ENCODE measurements at places on chromosomes 5 and 9. TPM values are rescaled to one million over a fixed set of nuclear protein-coding genes. Genes with fewer than 3 reads are reported as not detected.
A peak's percentile ranks its signal among the peaks of the same experiment; 100 is the strongest.

DNA sequence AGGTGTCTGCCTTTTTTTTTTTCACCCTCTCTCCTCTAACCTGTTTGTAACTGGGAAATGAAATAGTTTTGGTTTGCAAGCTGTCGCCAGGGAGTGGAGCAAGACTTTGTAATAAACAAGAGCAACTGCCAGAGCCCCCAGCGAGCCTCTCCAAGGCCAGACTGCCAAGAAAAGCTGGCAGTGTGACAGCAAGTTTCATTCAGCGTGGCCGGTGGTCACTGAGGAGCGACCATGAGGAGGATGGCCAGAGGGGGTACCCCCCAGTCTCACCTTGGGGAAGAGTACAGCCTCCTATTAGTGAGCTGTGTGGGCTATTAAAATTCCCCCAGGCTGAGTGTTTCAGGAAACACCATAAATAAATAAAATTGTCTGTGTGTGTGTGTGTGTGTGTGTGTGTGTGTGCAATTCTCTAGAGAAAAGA is 49.9 kb downstream of the ZFAND5 start:
- DNase-seq: no peak

Gene ZNF462
- total RNA-seq: 0.36 TPM

GRCh38 chr5:95895771-95896170 is 65.9 kb downstream of the ELL2 start:
- DNase-seq: no peak

DNA sequence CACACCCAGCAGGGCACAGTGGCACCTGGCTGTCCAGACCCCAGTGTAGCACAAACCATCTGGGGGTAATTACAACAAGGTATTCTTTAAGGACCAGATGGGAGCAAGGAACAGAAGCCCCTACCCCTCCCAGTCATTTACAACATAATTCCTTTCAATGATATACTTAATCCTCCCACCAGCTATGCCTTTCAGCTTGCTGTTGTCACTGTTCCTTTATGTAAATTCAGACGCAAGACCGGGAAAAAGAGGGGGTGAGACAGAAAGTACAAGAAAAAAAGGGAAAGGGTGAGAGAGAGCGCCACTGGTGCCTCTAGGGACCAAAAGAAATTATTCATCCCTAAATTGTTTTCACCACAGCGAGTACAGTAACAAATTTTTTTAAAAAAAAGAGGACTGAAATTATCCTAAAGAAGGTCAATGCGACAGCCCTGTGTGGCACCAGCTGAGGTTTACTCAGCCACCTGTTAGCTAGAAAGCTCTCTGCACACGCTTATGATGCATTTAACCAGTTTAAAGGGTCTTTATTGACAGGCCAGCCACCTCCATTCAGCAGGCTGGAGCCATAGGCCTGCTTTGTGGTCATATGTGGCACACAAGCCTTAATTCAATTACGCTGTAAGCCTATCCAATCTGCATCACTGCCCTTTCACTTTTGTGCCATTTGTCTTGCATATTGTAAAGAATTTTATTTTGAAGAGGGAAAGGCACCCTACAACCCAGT is 210.2 kb upstream of the ISL1 start:
- no peak for DNase-seq

GRCh38 chr9:16214677-16215352 is 655.7 kb downstream of the BNC2 start:
- no peak for DNase-seq

Gene PRUNE2
- total RNA-seq: 1.5 TPM

GRCh38 chr5:131109540-131110255 is 55.4 kb downstream of the HINT1 start:
- DNase-seq: peak; percentile 14

- no peak for DNase-seq
These were observed 119.3 kb downstream of the COL5A1 start for GRCh38 chr9:134760750-134761420.

Gene MBLAC2
- total RNA-seq: 6.0 TPM

GRCh38 chr5:59428391-59428790 is 465.1 kb downstream of the PDE4D start:
- DNase-seq: no peak

Gene PLAC8L1
- total RNA-seq: 1.4 TPM

Gene RANBP17
- not detected for total RNA-seq

- no peak for DNase-seq
These were observed 33.5 kb upstream of the FCN2 start for GRCh38 chr9:134847138-134847537.

- DNase-seq: no peak
These were observed 3.1 kb upstream of the RABL6 start for GRCh38 chr9:136804509-136805206.

DNA sequence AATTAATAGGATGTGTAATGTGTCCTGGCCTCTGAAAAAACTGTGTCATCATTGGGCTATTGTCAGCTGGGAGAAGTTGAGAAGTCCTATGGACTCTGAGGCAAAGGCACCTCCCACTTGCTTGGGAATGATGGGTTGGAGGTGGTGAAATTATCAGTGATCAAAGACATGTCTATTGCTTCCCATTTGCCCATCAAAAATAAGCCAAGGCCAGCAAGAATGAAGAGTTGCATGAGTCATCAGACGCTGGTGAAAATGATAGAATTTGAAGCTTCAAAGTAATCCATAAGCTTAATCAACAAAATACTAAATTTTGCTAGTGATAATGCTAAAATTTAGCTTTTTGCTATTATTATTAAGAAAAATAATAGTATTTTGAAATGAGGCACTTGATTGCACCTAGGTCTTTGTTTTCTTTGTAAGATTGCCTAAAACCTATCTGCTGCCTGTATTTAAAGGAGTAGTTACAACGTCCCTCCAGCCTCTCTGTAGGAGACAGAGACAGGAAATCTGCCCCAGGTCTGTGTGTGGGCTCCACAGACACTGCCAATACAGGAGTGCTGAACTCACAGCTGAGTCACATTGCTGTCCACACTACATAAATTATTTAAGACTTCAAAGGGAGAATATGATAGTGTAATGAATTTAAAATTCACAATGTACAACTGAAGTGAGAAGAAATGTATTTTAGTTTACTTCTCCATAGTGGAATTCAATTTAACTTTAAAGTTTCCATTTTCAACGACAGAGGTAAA is 48.4 kb upstream of the APC start:
- DNase-seq: no peak

DNA sequence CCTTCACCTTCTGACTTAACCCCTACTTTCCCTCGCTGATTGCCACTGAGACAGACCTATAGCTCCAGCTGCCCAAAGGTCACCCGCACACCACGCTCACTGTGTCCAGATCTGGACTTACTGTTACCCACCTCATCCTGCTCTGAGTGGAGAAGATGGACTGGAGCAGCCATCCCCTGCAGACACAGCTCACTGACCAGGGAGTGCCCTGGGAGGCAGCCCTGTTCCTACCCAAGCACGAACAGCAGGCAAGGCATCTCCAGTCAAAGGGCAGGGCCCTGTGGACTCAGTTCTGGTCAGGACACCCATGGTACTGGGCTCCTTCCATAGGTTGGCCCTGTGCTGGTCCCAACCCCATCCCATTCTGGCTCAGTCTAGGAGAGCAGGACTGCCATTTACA is 9.5 kb upstream of the BARX1 start:
- no peak for DNase-seq

Gene SHOC1
- not detected for total RNA-seq

Gene ANKRD34B
- total RNA-seq: not detected

Gene HMCN2
- total RNA-seq: 0.17 TPM

GRCh38 chr5:14959399-14960119 is 88.0 kb upstream of the ANKH start:
- DNase-seq: no peak

DNA sequence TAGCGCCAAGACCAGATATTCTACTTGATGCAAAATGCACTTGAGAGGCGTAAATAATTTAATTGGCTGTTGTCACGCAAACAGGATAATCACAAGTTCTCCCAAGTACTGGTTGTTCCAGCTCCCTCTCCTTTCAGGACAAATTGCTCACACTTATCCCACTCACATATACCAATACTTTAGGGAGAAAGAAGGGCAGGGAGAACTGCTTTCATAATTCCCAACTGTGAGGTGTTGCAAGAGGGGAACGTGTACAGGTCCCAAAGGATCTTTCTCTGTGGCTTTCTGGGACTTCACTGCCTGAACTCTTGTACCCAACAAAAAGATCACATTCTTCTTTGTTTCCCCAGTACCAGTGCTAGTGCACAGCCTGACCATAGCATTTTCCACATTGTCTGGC is 21.5 kb upstream of the TGFBI start:
- no peak for DNase-seq

Gene GBGT1
- total RNA-seq: 0.86 TPM

DNA sequence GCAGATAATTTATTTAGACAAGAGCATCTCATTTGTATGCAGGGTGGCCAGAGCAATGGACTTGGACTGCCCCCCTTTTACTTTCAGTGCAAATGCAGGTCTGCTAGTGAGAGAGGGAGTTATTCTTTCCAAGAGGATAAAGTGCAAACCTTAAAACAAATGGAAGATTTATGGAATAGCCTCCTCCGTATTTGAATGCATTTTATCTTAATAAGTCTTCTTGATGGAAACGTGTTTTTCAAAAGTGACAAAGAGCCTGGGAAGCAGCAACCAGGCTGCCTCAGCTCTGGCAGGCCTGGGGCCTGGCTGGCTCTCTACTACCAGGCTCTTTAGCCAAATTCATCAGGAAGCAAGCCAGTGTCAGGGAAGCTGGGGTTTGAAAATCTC is 6.8 kb downstream of the NR2F1 start:
- DNase-seq: no peak

- no peak for DNase-seq
These were observed 500.7 kb downstream of the PTPRD start for GRCh38 chr9:10112070-10112469.

GRCh38 chr5:179180061-179180610 is 120.0 kb downstream of the ZNF354C start:
- no peak for DNase-seq

DNA sequence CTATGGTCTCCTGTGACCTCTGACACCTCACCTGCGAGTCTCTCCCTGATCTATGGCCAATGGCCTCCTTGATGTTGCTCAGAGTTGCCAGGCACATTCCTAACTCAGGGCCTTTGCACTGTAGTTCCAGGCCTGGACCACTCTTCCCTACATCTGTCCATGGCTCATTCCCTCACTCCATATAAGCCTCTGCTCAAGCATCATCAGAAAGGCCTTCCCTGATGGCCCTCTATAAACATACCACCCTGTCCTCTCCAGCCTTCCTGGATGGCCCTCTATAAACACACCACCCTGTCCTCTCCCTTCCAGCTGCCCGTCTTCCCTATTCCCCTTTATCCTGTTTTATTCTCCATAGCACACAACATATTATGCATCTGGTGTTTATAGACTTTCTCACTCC is 102.8 kb downstream of the GTF3C4 start:
- no peak for DNase-seq

DNA sequence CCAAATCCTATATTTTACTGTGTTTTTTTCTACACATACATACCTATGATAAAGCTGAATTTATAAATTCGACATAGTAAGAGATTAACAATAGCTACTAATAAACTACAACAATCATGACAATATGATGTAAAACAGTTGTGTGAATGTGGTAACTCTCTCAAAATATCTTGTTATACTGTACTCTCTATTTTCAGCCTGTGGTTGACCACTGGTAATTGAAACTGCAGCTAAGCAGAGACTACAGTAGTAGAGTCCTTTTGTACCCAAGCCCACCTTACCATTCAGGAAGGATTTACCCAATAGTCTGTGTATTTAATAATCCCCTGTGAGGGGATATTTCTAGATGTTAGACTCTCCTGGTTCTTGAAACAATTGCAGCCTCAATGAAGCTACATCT is 86.7 kb downstream of the FAM114A2 start:
- no peak for DNase-seq

GRCh38 chr9:79962836-79963235 is 391.1 kb downstream of the TLE4 start:
- no peak for DNase-seq

Gene FAM200C
- 0.46 TPM for total RNA-seq

- DNase-seq: peak; percentile 45
These were observed 55.8 kb upstream of the SHC3 start for GRCh38 chr9:89234205-89235067.

DNA sequence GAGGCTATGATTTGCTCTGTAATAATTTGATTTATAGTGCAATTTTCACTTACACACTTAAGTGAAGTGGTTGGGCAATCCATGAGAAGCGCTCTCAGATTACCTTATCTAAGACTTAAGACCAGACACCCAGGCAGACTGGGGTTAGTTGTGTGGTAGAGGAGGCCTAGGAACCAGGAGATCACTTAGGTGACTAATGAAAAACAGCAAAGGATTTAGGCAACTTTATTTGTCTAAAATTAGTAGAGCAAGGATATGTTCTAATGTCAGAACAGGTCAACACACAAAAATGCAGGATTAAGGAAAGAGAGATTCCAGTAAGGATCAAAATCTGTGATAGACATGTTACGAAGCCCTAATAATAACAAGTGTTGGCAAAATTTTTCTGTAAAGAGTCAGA is 913.8 kb downstream of the TLE1 start:
- no peak for DNase-seq

- DNase-seq: no peak
These were observed 89.1 kb upstream of the SPDL1 start for GRCh38 chr5:169494383-169494935.

DNA sequence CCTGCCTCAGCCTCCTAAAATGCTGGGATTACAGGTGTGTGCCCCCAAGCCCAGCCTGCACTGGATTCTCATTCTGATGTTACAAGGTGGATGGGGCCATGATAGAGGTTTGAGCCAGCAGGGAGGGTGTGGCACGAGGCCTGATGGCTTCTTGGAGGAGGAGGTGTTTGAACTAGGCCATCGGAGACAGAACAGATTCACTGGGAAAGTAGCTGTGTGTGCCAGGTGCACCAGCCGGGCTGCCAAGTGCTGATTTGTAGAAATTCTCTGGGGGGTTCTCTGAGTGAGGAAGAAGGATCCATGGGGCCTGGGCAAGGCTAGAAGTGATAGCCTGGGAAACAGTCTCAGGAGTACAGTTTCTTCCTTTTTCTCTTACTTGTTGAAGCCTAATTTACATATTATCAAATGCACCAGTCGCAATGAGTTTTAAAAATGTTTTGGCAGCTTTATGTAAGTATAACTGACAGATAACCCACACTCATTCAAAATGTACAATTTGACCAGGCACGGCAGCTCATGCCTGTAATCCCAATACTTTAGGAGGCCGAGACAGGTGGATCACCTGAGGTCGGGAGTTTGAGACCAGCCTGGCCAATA is 31.1 kb upstream of the STXBP1 start:
- DNase-seq: no peak

DNA sequence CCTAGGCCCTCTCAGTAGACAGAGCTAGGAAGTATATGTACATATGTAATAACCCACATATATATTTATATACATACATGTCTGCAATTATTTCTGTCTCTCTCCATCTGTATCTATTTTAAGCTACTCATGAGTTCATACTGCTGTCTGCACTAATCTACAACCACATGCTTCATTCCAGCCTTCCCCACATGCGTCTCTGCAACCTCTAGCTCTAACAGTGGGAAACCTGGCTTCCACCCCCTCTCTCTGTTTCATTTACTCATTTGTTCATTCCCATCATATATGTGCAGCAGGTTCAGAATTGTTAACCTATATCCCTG is 23.3 kb downstream of the DCANP1 start:
- DNase-seq: no peak

Gene CDH12
- total RNA-seq: not detected

Measured in activated T-cell treated with anti-CD3 and anti-CD28 coated beads, Interleukin-2, amount 50 U/mL, for 72 hours (primary cell).